Stimulated activated CD8-positive, alpha-beta memory T cell treated with anti-CD3 and anti-CD28 coated beads, Interleukin-4, amount 100 ng/mL, for 48 hours (primary cell): ENCODE measurements at places on chromosomes 4 and X.

- DNase-seq, result no peak
Measured at GRCh38 chrX:49175435-49176274, 4.0 kb downstream of the PLP2 start.

DNA sequence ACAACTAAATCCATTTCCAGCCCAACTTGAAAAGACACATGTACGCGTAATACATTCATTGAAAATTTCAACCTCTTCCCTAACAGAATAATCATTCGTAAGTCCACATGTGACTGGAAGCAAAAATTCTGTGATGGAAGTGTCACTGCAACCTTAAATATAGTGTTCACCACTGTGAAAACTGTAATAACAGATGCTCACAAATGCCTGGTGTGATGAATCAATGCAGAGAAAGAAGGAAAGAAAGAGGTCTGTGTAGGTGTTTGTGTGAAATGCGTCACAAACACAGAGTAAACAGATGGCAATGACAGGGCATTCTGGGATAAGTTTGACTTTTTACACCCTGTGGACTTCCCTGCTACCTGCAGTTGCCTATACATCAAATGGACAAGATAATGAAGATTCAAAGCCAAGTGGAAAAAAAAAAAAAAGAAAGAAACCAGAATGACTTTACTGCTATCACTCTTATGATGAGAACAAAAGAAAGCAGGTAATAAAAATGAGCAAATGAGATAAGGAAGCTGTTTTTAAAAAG is 123.3 kb downstream of the EPHA5 start:
- DNase-seq, result no peak

DNA sequence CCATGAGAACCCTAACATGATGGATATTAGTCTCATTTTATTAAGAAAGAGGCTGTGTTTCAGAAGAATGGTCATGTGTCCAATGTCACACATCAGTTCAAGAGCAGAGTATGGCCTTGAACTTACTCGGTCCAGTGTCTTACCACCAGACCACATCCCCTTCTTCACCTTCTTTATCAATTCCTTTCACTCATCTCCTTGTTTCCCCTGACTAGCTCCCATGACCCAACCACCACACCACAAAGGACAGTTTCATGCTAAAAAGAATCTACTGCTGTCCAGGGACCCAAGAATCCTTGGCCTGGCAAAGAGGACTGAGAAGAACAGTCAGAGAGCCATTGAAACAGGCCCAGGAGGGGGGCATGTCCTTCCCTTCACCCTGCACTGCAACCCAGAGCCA is 33.6 kb upstream of the MSN start:
- DNase-seq, result no peak

DNA sequence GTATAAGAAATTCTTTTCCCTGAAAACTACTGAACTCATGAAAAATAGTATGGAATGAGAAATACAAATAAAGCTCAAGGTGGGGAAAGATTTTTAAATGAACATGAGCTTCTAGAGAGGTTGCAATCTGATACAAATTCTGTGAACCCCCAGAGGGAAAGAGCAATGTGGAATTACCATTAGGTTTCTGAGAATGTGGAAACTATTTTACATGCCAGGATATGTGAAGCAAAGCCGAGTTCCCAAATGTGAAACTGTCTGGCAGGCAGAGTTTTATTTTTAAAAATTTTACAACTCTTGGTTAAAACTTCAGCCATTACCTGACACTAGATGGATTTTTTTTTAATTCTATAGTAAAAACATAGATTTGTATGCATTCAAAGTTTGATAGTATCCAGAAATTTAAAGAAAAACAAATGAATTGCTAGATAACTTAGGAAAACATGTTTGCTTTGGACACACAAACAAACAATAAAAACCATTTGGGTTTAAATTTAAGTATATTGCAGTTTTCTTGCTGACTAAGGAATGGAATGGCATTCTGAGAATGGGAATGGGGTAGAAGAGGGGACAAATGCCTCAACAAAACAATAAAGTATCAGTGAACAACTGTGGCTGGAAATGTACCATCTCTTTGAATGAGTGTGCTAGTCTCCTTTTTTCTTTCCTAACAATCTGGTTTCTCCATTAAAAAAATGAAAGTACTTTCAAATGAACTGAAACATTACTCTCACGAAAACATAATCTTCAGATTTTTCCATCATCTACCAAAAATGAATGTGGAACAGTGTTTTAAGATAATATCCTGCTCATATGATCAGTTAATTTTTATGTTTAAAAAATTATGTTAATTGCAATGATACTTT is 99.6 kb downstream of the PCDH18 start:
- DNase-seq, result no peak

GRCh38 chrX:41333003-41333743 is 789 bp upstream of the DDX3X start:
- DNase-seq, result peak; percentile 85

GRCh38 chr4:71882113-71882841 is 98.4 kb upstream of the GC start:
- DNase-seq, result no peak

DNA sequence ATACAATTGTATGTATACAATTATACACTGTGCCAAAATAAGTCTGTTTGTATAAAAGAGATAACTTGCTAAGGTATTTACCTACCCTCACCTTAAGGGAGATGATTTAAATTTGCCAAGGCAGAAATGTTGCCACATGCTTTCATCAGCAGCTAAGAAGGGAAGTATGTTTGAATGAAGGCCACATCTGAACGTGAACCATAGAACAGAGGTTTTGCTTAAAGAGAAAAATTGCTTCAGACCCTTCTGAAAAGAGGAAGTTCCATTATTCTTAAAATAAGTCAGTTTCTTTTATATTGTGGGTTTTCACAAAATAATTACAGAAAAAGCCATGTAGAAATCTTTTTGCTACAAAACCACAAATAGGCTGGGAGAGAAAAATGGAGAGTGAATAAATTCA is 621.5 kb upstream of the HTR2C start:
- no peak for DNase-seq

DNA sequence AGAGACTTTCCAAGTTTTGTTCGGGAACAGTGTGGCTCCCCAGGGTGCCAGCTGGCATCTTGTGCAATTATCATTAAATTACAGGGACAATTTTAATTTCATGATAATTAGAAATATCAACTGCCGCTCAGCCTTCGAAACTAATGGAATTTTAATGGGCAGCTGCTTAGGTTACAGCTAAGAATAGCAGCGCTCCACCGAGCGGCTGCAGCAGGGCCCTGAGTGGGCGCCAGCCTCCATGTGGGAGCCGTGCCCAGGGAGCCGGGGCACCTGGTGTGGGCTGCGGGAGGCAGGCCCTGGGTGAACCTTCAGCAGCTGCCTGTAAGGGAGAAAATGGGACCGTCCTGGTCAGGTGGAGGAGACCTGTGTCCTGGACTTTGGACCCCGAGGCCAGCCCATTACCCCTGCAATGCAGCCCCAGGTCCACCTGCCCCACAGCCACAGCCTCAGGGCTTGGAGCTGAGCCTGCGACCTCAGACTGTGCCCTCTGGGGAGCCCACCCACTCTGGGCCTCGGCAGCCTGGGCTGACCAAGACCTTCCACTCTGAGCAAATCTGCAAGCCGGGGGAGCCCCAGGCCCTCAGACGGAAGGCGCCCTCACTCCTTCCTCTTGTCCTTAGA is 21.1 kb downstream of the MSANTD1 start:
- peak; percentile 11 for DNase-seq

GRCh38 chrX:129998021-129998420 is 15.6 kb downstream of the BCORL1 start:
- no peak for DNase-seq

GRCh38 chrX:119273420-119274192 is 37.5 kb downstream of the PGRMC1 start:
- peak; percentile 59 for DNase-seq

GRCh38 chr4:185743722-185744487 is 68.1 kb downstream of the SORBS2 start:
- DNase-seq, result no peak

DNA sequence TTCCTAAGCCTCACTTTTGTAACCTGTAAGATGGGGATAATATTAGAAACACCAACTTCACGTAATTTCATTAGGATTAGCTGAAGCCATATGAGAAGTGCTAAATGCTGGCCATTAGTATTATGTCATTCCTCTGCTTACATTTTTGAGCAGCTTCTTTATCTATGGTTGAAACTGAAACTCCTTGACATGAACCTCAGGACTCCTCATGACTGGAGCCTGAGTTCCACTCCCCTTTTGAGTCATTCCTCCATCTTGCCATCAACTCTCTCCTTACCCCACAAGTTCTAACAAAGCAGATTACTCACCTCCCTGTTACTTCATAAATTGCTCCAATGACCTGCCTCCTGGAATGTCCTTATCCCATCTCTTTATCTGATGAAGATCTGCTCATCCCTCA is 123.2 kb upstream of the KCNIP4 start:
- no peak for DNase-seq

DNA sequence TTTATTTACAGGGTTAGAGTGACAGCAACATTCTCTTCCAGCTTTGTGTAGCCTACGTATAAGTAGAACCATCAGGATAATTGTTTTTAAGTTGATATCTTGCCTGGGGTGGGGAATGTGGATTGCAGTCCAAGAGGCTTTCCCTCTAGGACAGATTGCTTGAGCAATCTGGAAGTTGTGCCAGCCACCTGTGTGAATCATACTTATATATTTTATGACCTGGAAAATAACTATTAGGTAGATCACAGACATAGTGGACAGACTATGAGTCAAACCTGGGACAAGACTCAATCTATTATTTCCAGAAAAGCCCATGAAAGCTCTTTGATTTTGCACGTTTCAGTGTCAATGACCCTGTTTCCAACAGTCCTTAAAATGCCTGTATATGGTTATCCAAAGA is 98.9 kb downstream of the TLL1 start:
- no peak for DNase-seq

DNA sequence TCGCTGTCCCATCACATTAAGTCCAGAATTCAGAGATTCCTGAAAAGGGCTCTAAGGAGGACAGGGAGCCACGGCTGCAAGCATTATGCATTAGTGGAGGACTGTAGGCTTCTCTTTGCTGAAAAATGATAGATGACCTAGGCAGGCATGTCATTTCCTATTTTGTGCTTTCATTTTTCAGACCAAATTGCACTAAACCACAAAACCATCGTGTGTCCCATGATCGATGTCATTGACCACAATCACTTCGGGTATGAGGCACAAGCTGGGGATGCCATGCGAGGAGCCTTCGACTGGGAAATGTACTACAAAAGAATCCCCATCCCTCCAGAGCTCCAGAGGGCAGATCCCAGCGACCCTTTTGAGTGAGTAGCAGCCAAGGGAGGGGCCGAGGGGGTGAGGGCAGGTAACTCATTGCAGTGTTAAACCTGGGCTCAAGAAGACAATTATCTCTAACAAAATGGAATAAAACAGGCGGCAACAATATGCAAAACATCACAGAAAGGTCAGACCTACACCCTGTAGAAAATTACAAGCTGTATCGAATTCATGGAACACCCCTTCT is 355.2 kb upstream of the GALNT7 start:
- no peak for DNase-seq

- no peak for DNase-seq
Measured at GRCh38 chr4:4504783-4505182, 37.1 kb downstream of the STX18 start.

DNA sequence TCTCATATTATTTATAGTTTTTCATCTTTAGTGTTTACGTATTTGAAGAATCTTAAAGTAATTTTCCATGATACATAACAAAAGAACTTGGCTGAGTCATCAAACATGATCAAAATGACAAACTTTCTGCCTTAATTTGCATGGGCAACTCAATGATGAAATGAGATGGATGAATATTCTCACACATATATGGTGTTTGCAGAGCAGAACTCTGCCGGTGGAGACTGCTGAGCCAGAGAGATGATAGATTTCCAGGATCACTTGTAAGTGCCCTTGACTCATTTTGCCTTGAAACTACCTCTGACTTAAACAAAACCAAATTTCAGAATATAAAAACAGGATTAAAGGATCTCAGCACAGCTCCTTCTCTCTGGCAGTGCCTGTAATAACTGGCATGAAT is 38.2 kb downstream of the TRPC3 start:
- DNase-seq, result no peak

DNA sequence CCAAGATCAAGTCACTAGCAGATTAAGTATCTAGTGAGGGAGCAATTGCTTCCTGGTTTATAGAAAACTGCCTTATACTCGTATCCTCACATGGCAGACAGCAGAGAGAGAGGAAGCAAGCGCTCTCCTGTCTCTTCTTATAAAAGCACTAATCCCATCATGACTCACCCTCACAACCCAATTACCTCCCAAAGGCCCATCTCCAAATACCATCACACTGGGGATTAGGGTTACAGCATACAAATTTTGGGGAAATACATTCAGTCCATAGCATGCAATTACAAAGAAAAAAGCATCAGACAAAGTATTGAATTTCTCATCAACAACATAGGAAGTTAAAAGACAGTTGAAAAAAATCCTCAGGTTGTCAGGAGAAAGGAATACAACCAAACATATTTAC is 292.6 kb downstream of the IQCM start:
- DNase-seq, result no peak
